ENCODE measurements at places on chromosomes 11 and 22.

GRCh38 chr11:73287400-73288101, 15.4 kb downstream of the P2RY6 start:
- H3K27me3 ChIP-seq = no peaks in the 10 kb centered on the region
- H3K36me3 ChIP-seq = no peaks in the 10 kb centered on the region
- peaks cover 15% of the 10 kb centered on the region for H3K4me1 ChIP-seq
- no peak overlapping the region for H3K4me3 ChIP-seq

GRCh38 chr11:48045536-48045935, 65.2 kb downstream of the PTPRJ start:
- no peak overlapping the region for H3K27ac ChIP-seq
- H3K4me1 ChIP-seq = no peaks in the 10 kb centered on the region
- H3K27me3 ChIP-seq = no peaks in the 10 kb centered on the region
- no peak overlapping the region for H3K4me3 ChIP-seq
- no peaks in the 10 kb centered on the region for H3K36me3 ChIP-seq

GRCh38 chr22:47275605-47276449, 513.4 kb downstream of the TBC1D22A start:
- no peaks in the 10 kb centered on the region for H3K4me1 ChIP-seq
- H3K27ac ChIP-seq = no peak overlapping the region
- H3K4me3 ChIP-seq = no peak overlapping the region
- no peaks in the 10 kb centered on the region for H3K36me3 ChIP-seq

GRCh38 chr11:32511926-32512325, 71.7 kb upstream of the EIF3M start:
- no peak overlapping the region for H3K4me3 ChIP-seq
- no peaks in the 10 kb centered on the region for H3K27me3 ChIP-seq
- no peak overlapping the region for H3K27ac ChIP-seq
- no peak for DNase-seq
- H3K36me3 ChIP-seq = no peaks in the 10 kb centered on the region

DNA sequence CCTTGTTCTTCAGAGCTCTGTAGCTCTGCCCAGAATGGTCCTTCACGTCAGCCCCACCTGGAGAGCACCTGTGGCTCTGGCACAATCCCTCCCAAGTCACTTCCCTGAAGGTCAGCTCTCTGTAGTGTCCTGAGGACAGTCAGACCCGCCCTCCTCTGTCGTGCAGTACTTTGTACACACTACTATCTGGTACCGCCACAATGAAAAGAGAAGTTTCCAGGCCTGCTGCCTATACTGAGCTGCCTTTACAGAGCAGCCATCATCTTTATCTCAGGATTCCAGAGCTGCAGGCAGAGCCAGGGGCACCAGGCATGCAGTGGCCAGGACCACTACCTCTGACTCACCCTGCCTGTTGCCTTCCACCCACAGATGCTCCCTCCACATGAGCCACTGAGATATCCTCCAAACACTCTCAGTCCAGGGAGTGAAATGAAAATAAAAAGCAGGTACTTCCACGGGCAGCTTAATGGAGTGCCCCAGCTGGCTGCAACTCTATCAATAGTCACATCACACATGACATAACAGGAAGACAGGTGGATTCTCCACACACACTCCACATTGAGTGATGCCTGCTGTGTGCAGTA, 7.3 kb downstream of the PACSIN2 start:
- no peak overlapping the region for H3K4me3 ChIP-seq
- no peaks in the 10 kb centered on the region for H3K4me1 ChIP-seq
- no peaks in the 10 kb centered on the region for H3K36me3 ChIP-seq

GRCh38 chr11:130979386-130979972, 63.2 kb upstream of the SNX19 start:
- H3K4me3 ChIP-seq = no peak overlapping the region
- no peak overlapping the region for H3K27ac ChIP-seq
- no peaks in the 10 kb centered on the region for H3K27me3 ChIP-seq
- no peaks in the 10 kb centered on the region for H3K4me1 ChIP-seq

Data from MM.1S (cell line).